ENCODE measurements at places on chromosomes 11 and 22. TPM values are rescaled to one million over a fixed set of nuclear protein-coding genes. Genes with fewer than 3 reads are reported as not detected.

DNA sequence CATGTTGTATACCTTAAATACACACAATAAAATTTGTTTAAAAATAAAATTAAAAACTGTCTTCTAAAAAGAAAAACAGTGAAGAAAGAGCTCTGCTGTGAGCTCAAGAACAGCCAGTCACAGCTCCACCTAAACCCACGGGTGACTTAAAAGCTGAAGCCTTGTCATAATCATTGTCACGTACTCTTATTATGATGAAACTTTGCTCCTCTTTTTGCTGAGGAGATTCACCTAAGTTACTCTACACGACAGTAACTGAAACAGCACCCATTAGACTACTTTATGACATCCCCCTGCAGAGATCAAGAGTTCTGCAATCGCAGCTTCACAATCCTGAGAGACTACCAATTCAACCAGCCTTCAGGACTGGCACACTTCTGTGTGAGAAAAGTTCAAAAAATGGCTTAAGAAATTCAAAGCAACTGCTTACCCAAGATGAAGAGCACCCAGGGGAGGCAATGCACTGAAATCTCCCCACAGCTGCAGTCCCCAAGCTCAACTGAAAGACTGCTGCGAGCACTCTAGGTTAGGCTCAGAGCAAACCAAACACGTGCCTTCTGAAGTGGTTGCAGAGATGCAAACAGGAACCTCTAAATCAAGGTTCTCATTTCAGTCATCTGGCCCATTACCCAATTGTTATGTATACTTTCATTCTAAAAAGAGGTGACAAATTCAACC is at the start of gene JAML:
JAML (minus strand) TSS at position 501 of the 678 bp plus-strand sequence. CDS start 10,145 bp downstream, outside the sequence.
- H3K27me3 ChIP-seq, result no peaks in the 10 kb centered on the region
- H3K4me1 ChIP-seq, result no peaks in the 10 kb centered on the region

TRIM49C gene
- not detected for total RNA-seq

DNA sequence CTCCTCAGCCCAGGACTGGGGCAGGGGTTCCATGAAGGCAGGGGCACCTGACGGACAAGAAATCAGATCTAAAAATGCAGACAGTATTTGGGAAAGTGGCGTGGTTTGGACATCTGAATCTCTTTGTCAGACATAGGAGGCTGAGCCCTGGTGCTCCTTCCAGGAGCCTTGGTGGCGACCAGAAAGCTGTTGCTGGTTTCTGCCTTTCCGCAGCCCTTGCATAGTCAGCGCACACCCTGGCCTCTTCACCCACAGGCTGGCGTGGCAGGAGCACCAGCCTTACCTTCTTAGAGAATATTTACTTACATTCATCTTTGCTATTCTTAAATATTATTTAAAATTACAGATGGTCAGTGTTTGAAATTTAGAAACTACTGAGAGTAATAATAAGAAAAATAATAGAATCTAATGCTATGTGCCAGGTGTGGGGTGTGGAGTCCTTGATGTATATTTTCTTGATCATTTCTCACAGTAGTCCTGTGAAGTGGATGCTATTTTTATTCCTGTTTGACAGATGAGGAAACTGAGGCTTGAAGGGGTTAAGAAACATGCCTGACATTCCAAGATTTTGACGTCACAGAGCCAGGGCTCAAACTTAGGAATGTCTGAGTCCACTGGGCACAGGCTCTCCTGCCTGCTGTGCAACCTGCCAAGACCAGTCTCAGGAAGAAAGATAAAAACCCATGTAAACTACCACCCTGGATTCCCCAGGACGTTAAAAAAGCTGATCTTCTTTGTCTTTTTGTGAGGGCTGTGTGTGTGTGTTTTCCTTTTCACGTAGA is 51.6 kb downstream of the TBC1D22A start:
- H3K27ac ChIP-seq, result no peak overlapping the region
- H3K27me3 ChIP-seq, result no peaks in the 10 kb centered on the region
- no peak overlapping the region for H3K4me3 ChIP-seq
- no peaks in the 10 kb centered on the region for H3K4me1 ChIP-seq
- DNase-seq, result no peak

GRCh38 chr22:19062139-19062942 is 59.9 kb downstream of the DGCR2 start:
- no peak overlapping the region for H3K4me3 ChIP-seq
- H3K4me1 ChIP-seq, result no peaks in the 10 kb centered on the region
- no peaks in the 10 kb centered on the region for H3K27me3 ChIP-seq
- no peak for DNase-seq
- no peak overlapping the region for H3K27ac ChIP-seq

KRTAP5-9 gene
- total RNA-seq, result not detected

OVOL1 gene
- total RNA-seq, result 5.7 TPM

DNA sequence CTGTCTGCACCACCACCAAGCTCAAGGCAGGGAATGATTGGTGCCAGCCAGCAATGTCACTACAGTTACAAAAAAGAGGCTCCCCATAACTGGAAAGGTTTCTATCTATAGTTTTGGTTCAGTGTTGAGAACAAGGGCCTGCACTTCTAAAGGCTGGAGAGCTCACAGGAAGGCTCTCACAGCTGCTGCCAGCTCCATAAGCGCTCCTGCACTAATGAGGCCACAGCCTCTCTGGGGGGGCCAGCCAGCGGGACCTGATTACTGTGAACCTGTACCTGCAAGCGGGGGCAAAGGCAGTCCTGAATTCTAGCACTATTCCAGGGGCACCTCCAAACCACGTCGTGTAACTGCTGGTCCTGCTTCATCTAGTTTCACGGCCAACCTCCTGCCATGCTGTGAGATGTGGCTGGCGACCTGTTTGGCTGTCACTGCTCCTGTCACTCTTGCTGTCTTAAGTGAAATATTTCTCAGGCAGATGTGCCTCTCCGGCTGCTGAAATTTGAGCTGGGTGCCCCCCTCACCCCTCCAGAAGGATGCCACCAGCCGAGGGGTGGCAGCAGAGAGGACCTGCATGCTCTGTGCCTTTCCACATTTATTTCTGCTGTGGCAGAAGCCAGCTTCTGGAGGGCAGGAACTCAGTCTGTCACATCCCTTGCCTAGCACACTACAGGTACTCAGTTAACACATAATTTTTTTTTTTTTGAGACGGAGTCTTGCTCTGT is 53.3 kb upstream of the ARFGAP3 start:
- no peak overlapping the region for H3K4me3 ChIP-seq
- peaks cover 14% of the 10 kb centered on the region for H3K36me3 ChIP-seq
- DNase-seq, result no peak
- no peak overlapping the region for H3K27ac ChIP-seq
- H3K4me1 ChIP-seq, result no peaks in the 10 kb centered on the region

GRCh38 chr11:7597620-7598019 is 75.7 kb downstream of the CYB5R2 start:
- H3K27ac ChIP-seq, result no peak overlapping the region
- no peak overlapping the region for H3K4me3 ChIP-seq
- no peak for DNase-seq
- peaks cover 4% of the 10 kb centered on the region for H3K4me1 ChIP-seq
- H3K27me3 ChIP-seq, result no peaks in the 10 kb centered on the region

- no peaks in the 10 kb centered on the region for H3K27me3 ChIP-seq
- H3K36me3 ChIP-seq, result no peaks in the 10 kb centered on the region
- H3K4me1 ChIP-seq, result no peaks in the 10 kb centered on the region
- H3K4me3 ChIP-seq, result no peak overlapping the region
- DNase-seq, result no peak
- H3K27ac ChIP-seq, result no peak overlapping the region
Measured at GRCh38 chr11:16114431-16114830, 241.9 kb downstream of the SOX6 start.

- no peaks in the 10 kb centered on the region for H3K4me1 ChIP-seq
- no peak overlapping the region for H3K4me3 ChIP-seq
- H3K27ac ChIP-seq, result no peak overlapping the region
- 0 out of 2 replicates have a peak, but pooled peaks cover 6% of the 10 kb centered on the region for H3K36me3 ChIP-seq
Measured at GRCh38 chr22:32795214-32795596, 6.3 kb upstream of the TIMP3 start.
